ENCODE measurements at places on chromosomes 3 and 15.

DNA sequence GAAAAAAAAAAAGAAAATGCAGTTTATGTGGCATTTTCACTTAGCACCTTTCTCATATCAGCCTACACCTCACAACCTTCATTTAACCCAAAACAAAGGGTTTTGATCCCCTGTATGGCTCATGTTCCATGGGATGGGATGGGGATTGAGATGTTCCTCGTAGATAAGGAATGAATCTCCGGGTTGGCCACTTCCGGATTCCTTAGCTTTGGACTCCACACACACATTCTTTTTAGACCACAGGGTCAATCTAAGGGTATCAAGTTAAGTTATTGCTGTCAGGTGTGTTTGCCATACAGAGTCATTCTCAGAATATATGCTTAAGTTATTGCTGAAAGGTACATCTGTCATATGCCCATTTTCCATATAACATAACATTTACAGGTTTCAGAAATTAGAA, 301.4 kb upstream of the TGFBR2 start:
- DNase-seq = no peak
- H3K27ac ChIP-seq = no peak overlapping the region
- H3K27me3 ChIP-seq = no peaks in the 10 kb centered on the region

DNA sequence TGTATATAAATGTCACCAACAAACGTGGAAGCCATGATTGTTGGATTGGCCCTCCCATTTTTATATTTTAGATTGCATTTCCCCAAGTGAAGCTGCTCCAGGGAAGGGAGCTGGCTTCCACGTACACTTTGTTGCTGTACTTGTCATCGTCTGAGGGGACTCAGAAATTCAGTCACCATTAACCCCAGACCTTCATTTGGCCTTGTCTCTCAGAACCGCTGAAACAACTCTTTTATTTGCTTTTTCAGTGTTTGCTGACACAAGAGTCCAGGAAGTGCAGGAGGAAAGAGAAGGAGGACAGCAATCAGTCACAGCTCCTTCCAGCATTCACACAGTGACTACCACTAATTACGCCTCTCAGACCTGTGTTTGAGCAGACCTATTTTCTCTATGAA, 276.5 kb downstream of the TBL1XR1 start:
- no peaks in the 10 kb centered on the region for H3K36me3 ChIP-seq
- no peaks in the 10 kb centered on the region for H3K27me3 ChIP-seq
- DNase-seq = no peak
- no peak overlapping the region for H3K27ac ChIP-seq

DNA sequence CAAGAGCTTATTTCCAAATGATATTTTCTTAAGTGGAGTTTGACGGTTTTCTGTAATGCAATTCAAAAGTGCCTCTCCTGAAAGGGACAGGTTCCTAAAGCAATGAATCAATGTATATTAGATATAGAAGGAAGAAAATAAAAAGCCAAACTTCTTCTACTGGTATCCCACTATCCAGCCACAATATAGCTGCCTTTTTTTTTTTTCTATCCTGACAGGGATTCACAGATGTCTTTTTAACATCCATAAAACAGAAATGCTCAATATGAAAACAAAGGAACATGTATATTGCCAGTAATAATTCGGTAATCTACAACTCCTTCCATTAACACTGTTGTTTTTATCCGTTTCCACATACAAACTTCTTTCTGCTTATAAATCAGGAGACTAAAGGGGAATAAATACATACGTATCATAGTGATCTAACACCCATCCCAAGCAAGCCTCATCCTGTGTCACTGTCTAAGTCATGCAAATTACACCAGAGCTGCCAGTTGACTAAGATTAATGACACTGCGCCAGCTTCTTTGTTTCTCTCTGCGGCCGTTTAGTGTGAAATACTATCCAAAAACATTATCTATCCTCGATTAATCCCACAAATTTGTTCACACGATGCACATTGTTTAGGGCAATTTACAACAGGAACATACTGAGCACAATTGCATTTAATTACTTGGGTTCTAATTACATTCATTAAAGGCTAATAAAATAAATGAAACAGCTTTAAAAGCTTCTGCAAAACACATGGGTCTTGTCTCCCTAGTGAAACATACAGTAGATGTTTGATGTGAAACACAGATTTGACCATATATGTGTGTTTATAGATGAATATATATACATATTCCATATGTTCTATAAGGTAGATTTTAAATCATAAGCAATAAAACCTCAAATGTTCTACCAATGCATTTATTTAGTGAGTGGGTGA, 51.9 kb upstream of the CDIN1 start:
- no peaks in the 10 kb centered on the region for H3K4me1 ChIP-seq
- no peaks in the 10 kb centered on the region for H3K27me3 ChIP-seq
- no peak overlapping the region for H3K27ac ChIP-seq
- DNase-seq = no peak

GRCh38 chr3:46603446-46604046, 8.8 kb upstream of the FAM240A start:
- H3K27me3 ChIP-seq = no peaks in the 10 kb centered on the region
- no peak for DNase-seq
- H3K36me3 ChIP-seq = no peaks in the 10 kb centered on the region
- H3K27ac ChIP-seq = no peak overlapping the region
- no peaks in the 10 kb centered on the region for H3K4me1 ChIP-seq
- H3K4me3 ChIP-seq = no peak overlapping the region

- no peak overlapping the region for H3K4me3 ChIP-seq
- no peak overlapping the region for H3K27ac ChIP-seq
- H3K27me3 ChIP-seq = no peaks in the 10 kb centered on the region
Observed at GRCh38 chr3:49489247-49489646, 19.2 kb downstream of the DAG1 start.

DNA sequence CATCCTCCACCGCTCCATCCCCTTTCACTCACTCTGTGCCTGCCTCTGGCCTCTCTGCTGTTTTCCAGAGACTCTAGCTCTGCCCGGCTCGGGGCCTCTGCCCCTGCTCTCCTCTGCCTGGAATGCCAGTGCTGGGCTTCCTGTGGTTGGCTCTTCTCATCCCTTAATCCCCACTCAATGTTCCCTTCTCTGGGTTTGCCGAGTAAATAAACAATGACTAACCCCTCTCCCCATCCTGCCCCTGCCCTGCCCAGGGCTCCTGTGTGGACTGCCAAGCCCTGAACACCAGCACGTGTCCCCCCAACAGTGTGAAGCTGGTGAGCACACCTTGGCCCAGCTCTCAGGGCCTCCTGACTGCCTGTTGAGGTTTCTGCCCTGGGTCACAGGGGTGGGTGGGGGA, 12.2 kb downstream of the STAB1 start:
- H3K27ac ChIP-seq = no peak overlapping the region
- no peak overlapping the region for H3K4me3 ChIP-seq
- H3K27me3 ChIP-seq = peaks cover 42% of the 10 kb centered on the region
- no peak for DNase-seq
